Tibial nerve (tissue), 4 donors: ENCODE measurements at places on chromosomes 4 and X. TPM values are rescaled to one million over a fixed set of nuclear protein-coding genes. Genes with fewer than 3 reads are reported as not detected.

GRCh38 chr4:14184767-14185166, 557.2 kb upstream of the BOD1L1 start:
- no peak for DNase-seq

GRCh38 chr4:182738283-182739047, 178.7 kb downstream of the DCTD start:
- DNase-seq, result no peak

GRCh38 chr4:98352396-98352795, 91.2 kb downstream of the RAP1GDS1 start:
- no peak for DNase-seq

DNA sequence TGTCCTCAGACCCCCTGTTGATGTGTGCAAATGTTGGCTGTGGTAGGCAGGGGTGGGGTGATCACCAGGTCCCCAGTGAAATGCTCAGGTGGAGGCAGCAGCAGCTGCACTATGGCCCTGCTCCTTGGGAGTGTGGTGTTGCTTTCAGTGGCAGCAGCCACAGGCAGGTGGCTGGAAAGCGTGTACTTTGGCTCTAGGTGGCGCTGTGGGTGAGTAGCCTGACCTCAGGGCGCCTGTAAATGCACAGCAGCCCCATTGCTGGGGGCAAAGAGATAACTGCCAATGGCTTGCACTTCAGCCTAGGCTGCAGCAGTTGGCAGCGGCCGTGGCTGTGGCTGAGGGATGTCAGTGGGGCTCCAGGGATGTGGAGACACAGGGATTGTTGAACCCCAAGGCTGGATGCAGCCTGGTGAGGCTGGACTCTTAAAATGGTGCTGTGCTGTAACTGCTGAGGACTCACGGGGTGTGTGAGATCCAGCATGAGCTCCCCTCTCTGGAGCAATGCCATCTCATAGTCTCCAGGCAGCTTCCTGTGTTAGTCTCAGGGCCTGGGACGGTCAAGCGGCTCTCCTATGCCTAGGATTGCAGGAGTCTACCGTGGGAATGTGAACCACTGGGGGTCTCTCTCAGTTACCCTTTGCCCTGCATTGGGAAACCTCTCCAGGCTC, 421.7 kb upstream of the HTR2C start:
- DNase-seq, result no peak

DNA sequence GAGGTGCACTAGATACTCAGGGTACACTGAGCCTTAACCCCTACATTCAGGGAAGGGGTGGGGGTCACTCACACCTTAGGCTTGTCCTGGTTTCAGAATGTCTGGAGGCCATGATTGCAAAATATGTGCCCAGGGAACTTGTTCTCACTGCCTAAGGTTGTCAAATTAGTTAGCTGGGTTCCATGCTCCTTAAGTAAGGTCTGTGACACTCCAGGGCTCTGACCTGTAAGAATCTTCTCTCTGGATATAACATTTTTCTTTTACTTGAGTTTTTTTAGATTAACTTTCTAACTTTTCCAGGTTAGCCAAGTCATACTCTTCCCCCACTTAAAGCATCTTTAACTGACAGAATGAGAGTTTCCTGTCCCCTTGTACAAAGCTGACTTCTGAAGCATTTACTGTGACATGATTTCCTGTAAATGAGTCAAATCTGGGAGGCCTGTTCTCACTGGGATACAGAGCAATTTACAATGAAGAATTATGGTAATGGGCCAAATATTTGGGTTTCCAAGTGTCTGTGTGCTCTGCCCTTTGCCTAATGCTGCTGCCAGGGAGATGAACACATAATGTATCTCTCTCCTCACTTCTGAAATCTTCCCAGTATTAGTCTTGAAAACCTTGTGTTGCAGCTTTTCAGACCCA, 101.7 kb downstream of the GATB start:
- no peak for DNase-seq

RNF128 gene
- total RNA-seq, result 0.90 TPM
